Right renal pelvis (tissue), 4 donors: ENCODE measurements at places on chromosomes 12 and 14. TPM values are rescaled to one million over a fixed set of nuclear protein-coding genes. Genes with fewer than 3 reads are reported as not detected.

Gene CLEC2A
- not detected for polyA plus RNA-seq

Gene CLEC4A
- 1.8 TPM for polyA plus RNA-seq

Gene SOS2
- polyA plus RNA-seq = 45.8 TPM

Gene LTBP2
- 3.3 TPM for polyA plus RNA-seq

Gene P3H3
- 31.5 TPM for polyA plus RNA-seq

Gene IAPP
- not detected for polyA plus RNA-seq

Gene POTEG
- polyA plus RNA-seq = not detected

Gene WNT1
- not detected for polyA plus RNA-seq

Gene PLXNC1
- polyA plus RNA-seq = 5.7 TPM

Gene KRT80
- polyA plus RNA-seq = 1.0 TPM

Gene LRRC10
- not detected for polyA plus RNA-seq

Gene AKAP6
- 2.8 TPM for polyA plus RNA-seq

Gene SELPLG
- 1.8 TPM for polyA plus RNA-seq

Gene LRTM2
- polyA plus RNA-seq = 0.43 TPM

Gene HCAR2
- polyA plus RNA-seq = 0.19 TPM

Gene C12orf50
- 0.35 TPM for polyA plus RNA-seq

Gene NTS
- 4.7 TPM for polyA plus RNA-seq

Gene SYT1
- polyA plus RNA-seq = 25.3 TPM

Gene DPF3
- 4.7 TPM for polyA plus RNA-seq

Gene RNASE4
- 2.0 TPM for polyA plus RNA-seq

Gene OLR1
- 1.8 TPM for polyA plus RNA-seq

Gene LRFN5
- 14.0 TPM for polyA plus RNA-seq

Gene C12orf54
- not detected for polyA plus RNA-seq

Gene SRRM4
- 0.17 TPM for polyA plus RNA-seq

Gene CCDC198
- polyA plus RNA-seq = 210 TPM

Gene CCDC38
- 0.49 TPM for polyA plus RNA-seq

Gene CIROP
- polyA plus RNA-seq = not detected

Gene ARMH4
- 75.5 TPM for polyA plus RNA-seq

Gene FITM1
- polyA plus RNA-seq = 0.87 TPM

Gene KIF5A
- 1.3 TPM for polyA plus RNA-seq

Gene MYF5
- polyA plus RNA-seq = not detected

Gene LBHD2
- not detected for polyA plus RNA-seq

Gene MFAP5
- polyA plus RNA-seq = 0.79 TPM

Gene TAS2R14
- 3.2 TPM for polyA plus RNA-seq

Gene SOX5
- polyA plus RNA-seq = 7.5 TPM

Gene IL26
- not detected for polyA plus RNA-seq

Gene LYZ
- polyA plus RNA-seq = 24.5 TPM

Gene RASAL1
- polyA plus RNA-seq = 7.7 TPM

Gene INHBE
- 0.51 TPM for polyA plus RNA-seq

Gene PAPOLA
- polyA plus RNA-seq = 180 TPM

Gene ACVRL1
- polyA plus RNA-seq = 34.3 TPM

Gene EGLN3
- polyA plus RNA-seq = 20.2 TPM

Gene SLCO1A2
- 1.1 TPM for polyA plus RNA-seq

Gene RASSF9
- 13.8 TPM for polyA plus RNA-seq

Gene TAS2R50
- not detected for polyA plus RNA-seq

Gene CCDC197
- not detected for polyA plus RNA-seq

Gene SYT10
- polyA plus RNA-seq = 0.69 TPM

Gene ACRBP
- polyA plus RNA-seq = 6.9 TPM

Gene NKX2-1
- not detected for polyA plus RNA-seq

Gene KRT1
- polyA plus RNA-seq = 0.25 TPM

Gene PRKCH
- 18.8 TPM for polyA plus RNA-seq

Gene CLEC14A
- polyA plus RNA-seq = 17.5 TPM

Gene ARID4A
- polyA plus RNA-seq = 29.9 TPM

Gene BMP4
- 41.6 TPM for polyA plus RNA-seq

Gene SRGAP1
- 23.7 TPM for polyA plus RNA-seq

Gene DRAM1
- 23.4 TPM for polyA plus RNA-seq

Gene OAS1
- 16.9 TPM for polyA plus RNA-seq

Gene CPM
- polyA plus RNA-seq = 28.6 TPM

Gene C12orf56
- 0.92 TPM for polyA plus RNA-seq

Gene PRIMA1
- 1.4 TPM for polyA plus RNA-seq
